Tibial artery (tissue), 4 donors: ENCODE measurements at places on chromosomes 1 and 21.

- DNase-seq, result no peak
These were observed 23.9 kb upstream of the SLC44A3 start for GRCh38 chr1:94796266-94796665.

GRCh38 chr1:19038096-19038495 is 81.6 kb upstream of the IFFO2 start:
- no peak for DNase-seq

- DNase-seq, result no peak
These were observed 47.8 kb upstream of the SRSF10 start for GRCh38 chr1:24027838-24028468.

- no peak for DNase-seq
These were observed 56.4 kb downstream of the IVNS1ABP start for GRCh38 chr1:185260611-185261010.

DNA sequence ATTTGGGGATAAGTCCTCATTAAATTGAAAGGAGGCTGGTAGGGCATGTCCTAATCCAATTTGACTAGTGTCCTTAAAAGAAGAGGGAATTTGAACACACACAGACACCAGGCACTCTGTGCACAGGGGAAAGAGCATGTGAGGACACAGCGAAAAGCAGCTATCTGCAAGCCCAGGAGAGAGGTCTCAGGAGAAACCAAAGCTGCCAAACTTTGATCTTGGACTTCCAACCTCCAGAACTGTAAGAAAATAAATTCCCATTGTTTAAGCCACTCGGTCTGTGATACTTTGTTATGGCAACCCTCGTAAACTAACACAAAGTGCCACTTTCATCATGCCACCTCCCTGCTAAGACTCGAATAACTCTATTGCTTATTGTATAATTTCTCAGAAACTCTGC is 13.8 kb downstream of the PLA2G4A start:
- DNase-seq, result no peak

GRCh38 chr1:84377480-84378095 is 20.7 kb upstream of the DNASE2B start:
- DNase-seq, result no peak

GRCh38 chr1:53771648-53772047 is 32.7 kb upstream of the GLIS1 start:
- no peak for DNase-seq

GRCh38 chr1:211753649-211754251 is 76.8 kb downstream of the LPGAT1 start:
- DNase-seq, result no peak

GRCh38 chr1:7538849-7539768 is 232.0 kb upstream of the VAMP3 start:
- no peak for DNase-seq

DNA sequence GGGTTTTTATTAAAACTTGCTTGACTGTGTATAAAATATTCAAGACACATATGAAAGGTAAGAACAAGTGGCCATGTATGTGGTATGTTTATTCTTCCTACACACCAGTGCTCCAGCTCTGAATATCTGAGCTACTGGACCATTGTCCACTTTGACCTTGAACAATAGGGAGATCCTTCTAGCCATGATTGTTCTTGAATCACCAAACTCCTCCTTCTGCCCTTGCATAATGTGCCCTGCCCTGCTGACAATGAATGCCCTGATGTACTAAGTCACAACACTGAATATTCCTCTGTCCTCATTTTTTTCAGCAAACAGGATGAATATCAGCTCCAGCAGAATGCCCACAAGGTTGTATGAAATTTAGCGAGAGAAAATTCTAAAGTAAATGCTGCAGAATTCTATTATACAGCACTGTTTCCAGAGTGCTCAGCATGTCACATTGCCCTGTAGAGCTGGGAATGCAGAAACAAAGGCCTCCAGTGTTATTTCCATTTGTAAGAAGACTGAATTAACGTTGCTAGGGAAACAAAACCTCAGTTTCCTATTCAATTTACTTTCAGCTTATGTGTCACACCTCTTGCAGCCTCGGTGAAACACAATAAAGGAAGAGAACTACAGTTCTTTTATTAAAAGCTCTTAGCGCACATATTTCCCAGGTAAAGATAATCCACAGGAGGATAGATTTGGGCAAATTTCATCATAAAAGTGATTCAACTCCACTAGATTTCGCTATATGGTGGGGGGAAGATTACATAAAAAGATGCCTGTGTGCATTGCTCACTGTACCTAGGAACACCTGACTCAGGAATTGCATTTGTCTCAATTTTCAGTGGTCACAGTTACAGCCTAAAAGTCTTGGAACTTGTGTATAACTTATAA is 187.4 kb upstream of the ATP1B1 start:
- DNase-seq, result no peak

DNA sequence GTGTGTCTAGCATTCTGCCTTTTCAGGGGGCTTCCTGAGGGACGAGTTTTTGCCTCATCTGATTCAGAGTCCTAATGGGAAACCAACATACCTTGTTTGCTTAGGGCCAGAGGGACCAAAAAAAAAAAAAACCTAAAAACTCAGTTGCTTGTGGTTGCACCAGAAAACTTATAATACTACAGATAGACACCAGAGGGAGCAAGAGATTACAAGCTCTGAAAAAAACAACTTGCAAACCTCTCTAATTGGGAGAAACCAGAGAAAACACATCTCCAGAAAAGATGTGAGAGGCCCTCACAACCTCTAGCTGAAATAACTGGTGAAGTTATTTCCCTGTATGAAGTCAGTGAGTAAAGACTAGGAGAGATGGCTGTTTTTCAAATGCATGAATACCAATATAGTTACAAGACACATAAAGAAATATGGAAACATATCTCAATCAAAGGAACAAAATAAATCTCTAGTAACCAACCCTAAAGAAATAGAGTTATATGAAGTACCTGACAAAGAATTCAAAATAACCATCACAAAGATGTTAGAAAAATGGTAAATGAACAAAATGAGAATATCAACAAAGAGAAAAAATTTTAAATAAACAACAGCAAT is 233.7 kb upstream of the NFIA start:
- DNase-seq, result no peak

- DNase-seq, result no peak
These were observed 46.2 kb downstream of the USP25 start for GRCh38 chr21:15775981-15776380.

DNA sequence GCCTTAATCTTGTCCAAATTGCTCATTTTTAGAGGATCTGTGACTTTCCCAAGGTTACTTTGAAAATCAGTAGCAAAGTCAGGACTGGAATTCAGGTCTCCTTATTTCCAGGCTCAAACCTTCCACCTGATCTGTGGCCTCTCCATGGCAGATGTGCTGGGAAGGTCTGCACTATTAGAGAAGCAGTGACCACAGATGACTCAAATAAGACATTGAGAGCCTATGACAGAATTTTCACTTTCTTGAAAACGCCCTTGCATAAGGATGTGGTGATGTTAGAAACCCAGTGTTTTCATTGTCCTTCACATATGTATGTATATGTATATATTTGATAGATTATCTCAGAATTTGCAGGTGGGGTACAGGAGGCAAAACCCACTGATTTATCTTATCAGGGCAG is 45.3 kb downstream of the TTC39A start:
- DNase-seq, result no peak

DNA sequence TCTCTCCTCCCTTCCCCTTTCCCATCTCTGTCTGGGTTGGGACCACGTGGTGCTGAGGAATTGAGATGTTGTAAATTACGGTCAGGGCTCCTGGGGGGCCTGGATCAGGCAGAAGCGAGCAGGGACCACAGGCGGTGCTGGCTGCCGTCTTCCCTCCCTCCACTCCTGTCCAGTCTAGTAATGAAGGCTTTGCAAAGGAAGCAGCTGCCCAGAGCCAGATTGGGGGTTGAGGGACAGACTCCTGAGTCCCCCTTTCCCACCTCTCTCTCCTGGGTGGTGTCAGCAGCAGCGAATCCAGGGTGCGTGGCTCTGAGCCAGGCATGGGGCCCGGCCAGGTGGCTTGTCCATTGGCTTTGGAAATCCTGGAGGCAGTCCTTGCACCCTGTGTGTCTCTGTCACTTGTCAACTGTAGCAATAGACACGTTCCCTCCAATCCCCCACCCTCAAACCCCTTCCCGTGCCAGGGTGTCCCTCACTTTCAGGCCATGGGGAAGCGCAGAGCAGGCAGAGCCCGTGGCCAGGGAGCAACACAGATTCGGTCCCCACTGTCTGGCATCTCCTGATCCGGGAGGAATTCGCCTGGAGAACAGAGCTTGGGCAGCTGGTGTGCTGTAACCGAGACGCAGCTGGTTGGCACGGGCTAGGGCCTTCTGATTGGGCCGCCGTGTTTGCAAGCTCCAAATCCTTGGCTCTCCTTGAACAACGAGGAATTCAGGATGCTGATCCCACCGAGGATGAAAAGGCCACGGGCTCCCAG is 64.8 kb upstream of the WNT4 start:
- DNase-seq, result no peak

DNA sequence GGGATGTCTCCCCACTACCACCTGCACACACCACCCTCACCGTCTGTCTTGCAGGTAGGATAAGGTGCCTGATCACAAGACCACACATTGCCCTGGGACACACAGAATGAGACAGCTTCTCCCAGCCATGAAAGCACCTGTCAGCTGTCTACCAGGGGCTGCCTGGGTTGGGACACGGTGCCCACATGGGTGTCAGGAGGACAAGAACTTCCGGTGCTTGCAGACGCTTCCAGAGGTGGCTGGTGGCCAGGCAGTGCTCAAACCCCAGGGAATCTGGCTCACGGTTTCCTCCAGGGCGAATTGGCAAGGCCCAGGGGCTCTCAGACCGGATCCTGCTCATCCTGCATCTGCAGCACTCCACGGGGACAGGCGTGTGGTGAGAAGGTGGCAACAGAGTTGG is 182.6 kb upstream of the ARHGEF16 start:
- DNase-seq, result no peak

DNA sequence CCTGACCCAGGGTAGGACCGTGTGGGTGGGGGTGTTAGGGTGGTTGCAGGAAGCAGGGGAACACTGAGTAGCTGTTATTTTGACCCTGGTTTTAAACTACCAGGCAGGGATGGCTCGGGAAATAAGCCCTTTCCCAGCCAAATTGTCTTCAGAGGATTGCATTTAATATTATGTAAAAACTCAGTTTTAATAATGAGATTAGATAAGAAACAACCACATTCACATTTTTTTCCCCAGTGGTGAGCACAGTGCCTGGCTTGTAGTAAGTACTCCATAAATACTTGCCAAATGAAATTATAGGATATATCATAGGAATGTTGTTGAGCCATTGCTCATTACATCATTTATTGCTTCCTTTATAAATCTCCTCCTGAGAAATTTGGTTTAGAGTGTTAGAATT is 3.1 kb upstream of the ACP6 start:
- DNase-seq, result no peak

GRCh38 chr21:31911138-31911907 is 38.5 kb downstream of the HUNK start:
- DNase-seq, result no peak

GRCh38 chr1:159938211-159938852 is 7.1 kb downstream of the IGSF9 start:
- DNase-seq, result no peak

- DNase-seq, result no peak
These were observed 2.4 kb downstream of the NHLH2 start for GRCh38 chr1:115838431-115839028.

GRCh38 chr1:117403597-117403996 is 36.3 kb downstream of the MAN1A2 start:
- DNase-seq, result no peak

- no peak for DNase-seq
These were observed 678.0 kb upstream of the ZP4 start for GRCh38 chr1:238568735-238569134.

DNA sequence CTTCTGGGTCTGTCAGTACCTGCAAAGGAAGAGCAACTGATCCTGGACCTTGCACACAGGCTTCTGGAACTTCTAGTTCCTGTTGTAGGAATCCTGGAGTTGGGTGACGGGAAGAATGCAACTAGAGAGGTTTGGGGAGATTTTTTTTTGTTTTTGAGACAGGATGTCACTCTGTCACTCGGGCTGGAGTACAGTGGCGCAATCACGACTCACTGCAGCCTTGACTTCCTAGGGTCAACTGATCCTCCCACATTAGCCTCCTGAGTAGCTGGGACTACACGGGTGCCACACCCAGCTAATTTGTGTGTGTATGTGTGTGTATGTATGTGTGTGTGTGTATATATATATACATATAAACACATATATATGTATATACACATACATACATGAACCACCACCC is 18.8 kb downstream of the ENTREP3 start:
- no peak for DNase-seq

GRCh38 chr1:77385551-77385950 is 103.7 kb downstream of the AK5 start:
- DNase-seq, result no peak

DNA sequence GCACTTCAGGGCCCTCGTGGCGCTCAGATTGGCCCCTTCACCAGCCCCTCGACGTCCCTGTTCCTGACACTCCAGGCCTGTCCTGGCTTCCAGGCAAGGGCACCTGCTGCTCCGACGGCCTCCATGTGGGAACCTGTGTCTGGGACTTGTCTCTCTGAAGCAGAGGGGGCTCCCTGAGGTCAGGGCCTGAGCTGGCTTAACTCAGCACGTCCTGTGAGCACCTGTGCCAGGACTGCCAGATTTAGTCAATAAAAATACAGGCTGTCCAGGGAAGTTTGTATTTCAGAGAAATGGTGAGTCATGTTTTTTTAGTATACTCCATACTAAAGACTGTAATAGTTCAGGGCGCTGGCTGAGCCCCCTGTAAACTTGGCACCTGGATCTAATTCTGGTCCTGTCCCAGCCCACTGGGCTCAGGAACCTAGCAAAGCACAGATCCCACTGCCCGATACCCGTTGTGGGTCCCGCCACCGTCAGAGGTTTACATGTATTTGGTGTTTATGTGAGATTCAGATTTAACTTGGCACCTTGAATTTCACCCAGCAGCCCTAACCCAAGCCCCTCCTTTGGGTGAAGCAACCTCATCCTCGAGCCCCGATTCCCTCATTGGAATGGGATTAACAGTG is 109.9 kb upstream of the IFFO2 start:
- no peak for DNase-seq

DNA sequence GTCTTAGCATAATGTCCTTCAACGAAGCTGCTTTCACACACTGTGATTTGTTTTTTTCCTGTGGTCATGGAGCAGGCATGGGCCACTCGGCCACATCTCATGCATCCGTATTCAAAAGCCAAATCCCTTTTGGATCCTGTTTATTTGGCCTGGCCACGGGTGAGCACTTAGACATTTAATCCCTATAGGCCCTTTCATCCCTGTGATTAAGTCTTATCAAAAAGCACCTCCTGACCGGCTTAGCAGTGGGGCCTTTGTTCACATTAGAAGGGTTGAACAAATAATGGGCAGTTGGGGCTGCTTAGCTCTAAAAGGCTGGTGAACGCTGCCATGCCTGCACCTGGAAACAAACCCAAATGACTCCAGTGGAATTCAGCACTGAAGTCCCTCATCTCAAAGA is 2.0 kb downstream of the KCNE2 start:
- DNase-seq, result no peak

DNA sequence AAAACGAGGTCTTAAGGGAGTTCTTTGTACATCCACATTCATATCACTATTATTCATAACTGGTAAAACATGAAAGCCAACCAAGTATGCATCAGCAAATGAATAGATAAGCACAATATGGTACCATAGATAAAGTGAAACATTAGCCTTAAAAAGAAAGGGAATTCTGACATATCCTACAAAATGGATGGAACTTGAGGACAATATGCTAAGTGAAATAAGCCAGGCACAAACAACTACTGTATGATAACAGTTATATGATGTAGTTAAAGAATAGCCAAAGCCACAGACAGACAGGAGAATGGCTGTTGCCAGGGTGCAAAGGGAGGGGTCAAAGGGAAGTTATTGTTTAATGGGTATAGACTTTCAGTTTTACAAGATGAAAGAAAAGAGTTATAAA is 148.9 kb downstream of the EIF4G3 start:
- no peak for DNase-seq
